Dermis lymphatic vessel endothelial cell (primary cell): ENCODE measurements at places on chromosomes 1 and 21. TPM values are rescaled to one million over a fixed set of nuclear protein-coding genes. Genes with fewer than 3 reads are reported as not detected.

ZNF326 gene
- total RNA-seq: 7.5 and 10.1 TPM in 2 replicates

EPS8L3 gene
- not detected in 2 replicates for total RNA-seq

KCNK2 gene
- 0.09 and 0.11 TPM in 2 replicates for total RNA-seq

KLF17 gene
- total RNA-seq: not detected in 2 replicates

TMEM269 gene
- total RNA-seq: under 0.01 TPM in 1 of 2 replicates, not detected in the other

CLCNKB gene
- 0.22 TPM in 1 of 2 replicates, not detected in the other for total RNA-seq

ACTA1 gene
- not detected in 2 replicates for total RNA-seq

SDCCAG8 gene
- total RNA-seq: 27.5 and 28.8 TPM in 2 replicates

ZNF678 gene
- 12.9 and 13.8 TPM in 2 replicates for total RNA-seq

F13B gene
- total RNA-seq: not detected in 2 replicates

NBPF8 gene
- total RNA-seq: 3.8 and 12.2 TPM in 2 replicates

SLC22A15 gene
- under 0.01 and 0.11 TPM in 2 replicates for total RNA-seq

THEMIS2 gene
- 34.7 and 39.4 TPM in 2 replicates for total RNA-seq

XCL1 gene
- total RNA-seq: not detected in 2 replicates

ACTN2 gene
- total RNA-seq: not detected in 2 replicates

GRIK3 gene
- total RNA-seq: not detected in 2 replicates

AADACL3 gene
- total RNA-seq: not detected in 2 replicates

TACSTD2 gene
- total RNA-seq: 1.8 and 11.3 TPM in 2 replicates

PLEKHN1 gene
- 0.11 and 0.17 TPM in 2 replicates for total RNA-seq

KRTAP21-2 gene
- not detected in 2 replicates for total RNA-seq

NEK7 gene
- total RNA-seq: 74.2 and 124 TPM in 2 replicates

PLD5 gene
- total RNA-seq: not detected in 2 replicates

CLCA2 gene
- under 0.01 TPM in 1 of 2 replicates, not detected in the other for total RNA-seq

TOR1AIP2 gene
- total RNA-seq: 68.1 and 79.8 TPM in 2 replicates

SPRR4 gene
- total RNA-seq: not detected in 2 replicates

EXTL1 gene
- not detected in 2 replicates for total RNA-seq

SLC45A1 gene
- total RNA-seq: 0.95 and 0.98 TPM in 2 replicates

ATP6V1G3 gene
- 0.22 TPM in 1 of 2 replicates, not detected in the other for total RNA-seq

FAM177B gene
- not detected in 2 replicates for total RNA-seq

TAS1R1 gene
- total RNA-seq: not detected in 2 replicates

PCP4 gene
- total RNA-seq: not detected in 2 replicates

CDC20 gene
- total RNA-seq: 8.3 and 10.1 TPM in 2 replicates

PIGR gene
- total RNA-seq: not detected in 2 replicates
